ENCODE measurements at places on chromosomes 11 and 22.
A peak's percentile ranks its signal among the peaks of the same experiment; 100 is the strongest.

- no peak for DNase-seq
These were observed 48.7 kb downstream of the VSIG10L2 start for GRCh38 chr11:125994509-125994908.

- no peak for DNase-seq
These were observed 246.6 kb downstream of the FAM76B start for GRCh38 chr11:95542868-95543551.

- DNase-seq: no peak
These were observed 651.3 kb upstream of the KIRREL3 start for GRCh38 chr11:127651888-127652221.

GRCh38 chr22:20999350-21000206 lies 2.3 kb downstream of the THAP7 start:
- peak; percentile 89 for DNase-seq

All from chondrocyte (in vitro differentiated cells).